ENCODE measurements at places on chromosomes 4 and X.
A peak's percentile ranks its signal among the peaks of the same experiment; 100 is the strongest.

GRCh38 chr4:10164877-10165283 is 48.3 kb upstream of the WDR1 start:
- peak; percentile 42 for DNase-seq

GRCh38 chr4:67204441-67204840 is 340.9 kb downstream of the CENPC start:
- DNase-seq = no peak

DNA sequence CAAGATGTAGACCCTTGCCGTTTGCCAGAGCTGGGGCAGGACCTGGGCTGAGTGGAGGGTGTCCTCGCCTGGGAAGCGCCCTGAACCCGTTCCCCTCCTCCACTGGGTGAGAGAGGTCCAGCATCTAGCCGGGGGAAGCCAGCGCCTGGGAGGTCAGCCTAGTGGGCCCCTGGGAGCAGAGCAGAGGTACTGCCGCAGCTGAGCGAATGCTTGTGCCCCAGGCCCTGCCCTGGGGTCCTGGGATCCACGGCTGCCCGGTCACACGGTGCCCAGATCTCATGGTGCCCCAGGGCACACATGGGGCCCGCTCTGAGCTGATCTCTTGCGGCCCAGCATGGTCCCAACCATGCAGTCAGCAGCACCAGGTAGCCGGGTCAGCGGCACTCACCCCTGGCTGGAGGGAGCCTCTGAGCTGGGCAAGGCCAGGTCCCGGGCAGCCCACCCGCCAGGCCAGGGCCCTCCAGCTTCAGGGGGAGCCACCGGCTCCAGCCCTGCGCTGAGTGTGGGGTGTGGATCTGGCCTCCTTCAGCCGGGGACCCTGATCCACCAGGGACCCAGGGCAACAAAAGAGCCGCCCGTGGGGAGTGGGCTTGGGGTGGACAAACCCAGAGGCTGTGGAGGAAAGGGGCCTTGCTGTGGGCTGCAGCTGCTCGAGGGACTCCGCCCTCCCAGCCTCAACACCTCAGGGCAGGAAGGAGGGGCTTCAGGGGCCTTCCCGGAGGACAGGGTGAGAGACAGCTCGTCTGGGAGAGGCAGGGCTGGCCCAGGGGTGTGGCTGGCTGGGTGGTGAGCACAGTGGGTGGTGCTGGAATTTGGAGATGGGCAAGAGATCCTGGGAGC is 4.1 kb upstream of the CPLX1 start:
- DNase-seq = no peak

DNA sequence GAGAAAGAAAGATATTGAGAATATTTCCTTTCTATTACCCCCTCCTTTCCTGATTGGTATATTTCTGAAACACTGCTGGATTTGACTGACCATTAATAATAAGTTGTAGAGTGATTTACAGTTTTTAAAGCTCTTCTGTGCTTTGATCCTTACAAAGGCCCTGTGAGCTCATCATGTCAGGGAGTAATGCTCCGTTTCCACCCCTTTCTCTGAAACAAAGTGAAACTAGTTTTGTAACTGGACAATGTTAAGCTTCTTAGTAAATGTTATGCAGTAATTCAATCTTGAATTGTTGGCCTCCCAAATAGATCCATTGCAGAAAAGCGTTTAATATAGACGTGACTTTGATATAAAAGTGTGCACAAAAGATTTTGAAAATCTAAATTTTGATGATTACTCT is 190.1 kb upstream of the GNPDA2 start:
- DNase-seq = no peak

DNA sequence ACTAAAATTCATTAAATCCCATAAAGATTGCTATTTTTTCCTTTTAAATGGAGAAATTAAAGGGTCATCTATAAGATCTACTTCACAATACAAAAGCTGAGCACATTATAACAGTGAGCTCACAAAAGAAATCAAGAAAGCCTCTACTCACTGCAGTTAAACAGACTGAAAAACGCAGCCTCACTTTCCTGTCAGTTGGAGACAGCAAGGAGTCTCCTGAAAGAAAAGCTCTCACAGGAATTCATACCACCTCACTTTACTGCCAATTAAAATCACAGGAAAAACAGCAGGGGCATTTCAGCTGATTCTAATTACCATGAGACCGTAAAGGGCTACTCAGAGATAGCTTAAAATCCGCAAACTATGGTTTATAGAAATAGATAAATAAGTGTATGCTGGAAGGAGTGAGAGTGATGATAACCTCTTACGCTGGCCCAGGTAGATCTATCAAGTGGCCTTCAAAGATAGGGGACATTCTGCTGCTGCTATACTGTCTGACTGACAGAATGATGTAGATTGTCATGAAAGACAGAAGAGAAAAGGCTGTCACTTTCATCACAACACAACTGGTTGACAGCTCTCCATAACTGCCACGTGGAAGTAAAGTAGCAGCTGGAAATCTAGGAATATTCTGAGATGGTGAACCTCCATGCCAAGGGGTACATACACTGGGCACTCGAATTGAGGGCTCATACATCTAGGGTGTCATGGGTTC is 1333.7 kb upstream of the DIAPH2 start:
- no peak for DNase-seq

- no peak for DNase-seq
These were observed 515.4 kb downstream of the ZNF674 start for GRCh38 chrX:46029777-46030176.

DNA sequence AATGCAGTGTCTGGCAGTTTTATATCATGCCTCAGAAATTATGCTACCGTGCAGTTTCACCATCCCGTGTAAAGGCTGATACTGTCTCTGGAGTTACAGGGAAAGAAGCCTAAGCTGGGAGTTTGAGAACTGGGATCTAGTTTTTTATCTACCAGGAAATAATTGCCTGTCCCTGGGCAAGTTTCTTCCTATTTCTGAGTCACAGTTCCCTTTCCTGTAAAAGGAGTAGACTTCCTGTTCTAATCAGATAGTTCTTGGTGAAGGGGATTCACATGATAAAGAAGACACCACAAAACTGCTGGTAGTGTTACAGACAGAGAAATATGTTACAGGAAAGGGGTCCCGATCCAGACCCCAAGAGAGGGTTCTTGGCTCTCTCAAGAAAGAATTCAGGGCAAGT is 17.1 kb downstream of the HERC3 start:
- no peak for DNase-seq

GRCh38 chr4:150056569-150056968 is 21.7 kb upstream of the DCLK2 start:
- no peak for DNase-seq

- DNase-seq = no peak
These were observed 269.9 kb downstream of the OPHN1 start for GRCh38 chrX:68163441-68163840.

DNA sequence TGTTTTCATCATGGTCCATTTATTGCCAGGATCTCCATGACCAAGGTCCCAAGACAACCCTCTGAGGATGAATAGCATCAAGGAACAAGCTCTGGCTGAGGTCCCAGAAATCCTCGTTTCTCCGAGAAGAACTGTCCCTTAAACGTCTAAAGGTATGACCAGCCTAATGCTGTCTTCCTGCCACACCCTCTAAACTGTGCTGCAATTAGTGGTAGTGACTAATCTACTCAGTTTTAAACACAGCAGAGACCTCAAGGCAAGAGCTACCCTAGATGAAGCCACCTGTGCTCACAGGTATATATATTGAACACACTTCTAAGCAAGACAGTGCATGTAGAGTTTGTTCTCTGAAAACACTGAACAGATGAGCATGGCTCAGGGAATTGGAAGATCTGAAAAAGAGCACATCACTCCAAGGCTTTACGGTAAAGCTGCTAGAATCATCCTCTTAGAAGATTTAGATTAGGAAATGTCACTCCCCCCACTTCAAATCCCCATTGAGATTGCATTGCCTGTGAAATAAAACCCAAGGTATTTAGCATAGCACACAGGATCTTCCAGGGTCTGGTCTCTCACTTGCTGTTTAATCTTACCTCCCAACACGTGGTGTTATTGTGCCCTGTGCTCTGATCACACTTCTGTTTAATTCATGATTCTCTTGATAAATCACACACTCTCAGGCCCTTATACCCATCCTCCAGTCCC is 173.9 kb upstream of the VCX3A start:
- DNase-seq = no peak

DNA sequence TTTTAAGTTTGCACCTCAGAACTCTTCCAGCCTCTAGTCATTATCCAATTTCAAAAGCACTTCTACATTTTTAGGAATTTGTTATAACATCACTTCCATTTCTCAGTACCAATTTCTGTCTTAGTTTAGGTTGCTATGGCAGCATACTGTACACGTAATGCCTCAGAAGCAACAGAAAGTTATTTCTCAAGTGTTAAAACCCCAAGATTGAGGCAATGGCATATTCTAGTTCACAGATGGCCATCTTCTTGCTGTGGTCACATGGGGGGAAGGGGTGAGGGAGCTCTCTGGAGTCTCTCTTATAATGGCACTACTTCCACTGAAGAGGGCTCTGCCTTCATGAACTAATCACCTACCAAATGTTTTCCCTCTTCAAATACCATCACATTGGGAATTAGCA is 220.3 kb upstream of the CTSO start:
- no peak for DNase-seq

- no peak for DNase-seq
These were observed 89.5 kb downstream of the TASL start for GRCh38 chrX:30488092-30488491.

GRCh38 chr4:152010710-152011079 is 249.9 kb upstream of the GATB start:
- DNase-seq = no peak

DNA sequence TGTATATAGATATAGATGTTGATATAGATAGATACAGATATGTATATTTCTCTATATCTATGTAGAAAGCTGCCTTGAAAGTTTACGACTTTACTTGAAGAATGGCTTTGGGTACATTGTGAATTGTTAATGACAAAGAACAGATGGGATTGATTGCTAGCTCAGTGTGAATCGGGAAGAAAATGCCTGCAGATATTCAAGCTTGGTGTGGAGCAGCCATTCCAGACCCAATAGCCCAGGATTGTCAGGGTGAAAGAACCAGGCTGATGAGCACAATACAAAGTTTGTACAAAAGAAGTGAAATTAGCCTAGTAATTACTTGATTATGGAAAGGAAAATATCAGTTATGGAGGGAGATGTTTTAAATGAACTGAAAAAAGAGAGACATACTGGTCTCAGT is 946.2 kb downstream of the STPG2 start:
- DNase-seq = no peak

- DNase-seq = no peak
These were observed 606.8 kb upstream of the KLHL4 start for GRCh38 chrX:86910602-86911311.

GRCh38 chr4:114226179-114226578 is 246.7 kb upstream of the ARSJ start:
- no peak for DNase-seq

DNA sequence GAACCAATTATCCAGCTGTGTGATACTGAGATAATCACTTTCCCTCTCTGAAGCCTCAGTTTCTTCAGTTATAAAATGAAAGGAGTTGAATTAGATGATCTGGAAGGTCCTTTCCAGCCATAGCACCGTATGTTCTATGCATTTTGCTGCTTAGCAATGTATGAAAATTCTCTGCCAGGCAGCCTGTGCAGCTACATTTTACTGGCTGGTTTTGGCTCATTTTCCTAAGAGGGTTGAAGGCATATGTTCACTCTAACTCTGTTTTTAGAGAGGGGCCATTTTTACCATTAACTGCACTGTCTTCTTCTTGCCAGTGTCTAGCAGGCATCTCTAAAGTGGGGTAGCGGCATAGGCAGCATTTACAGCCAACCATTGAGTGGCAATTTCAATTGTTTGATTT is 26.1 kb downstream of the TRPC5 start:
- no peak for DNase-seq

DNA sequence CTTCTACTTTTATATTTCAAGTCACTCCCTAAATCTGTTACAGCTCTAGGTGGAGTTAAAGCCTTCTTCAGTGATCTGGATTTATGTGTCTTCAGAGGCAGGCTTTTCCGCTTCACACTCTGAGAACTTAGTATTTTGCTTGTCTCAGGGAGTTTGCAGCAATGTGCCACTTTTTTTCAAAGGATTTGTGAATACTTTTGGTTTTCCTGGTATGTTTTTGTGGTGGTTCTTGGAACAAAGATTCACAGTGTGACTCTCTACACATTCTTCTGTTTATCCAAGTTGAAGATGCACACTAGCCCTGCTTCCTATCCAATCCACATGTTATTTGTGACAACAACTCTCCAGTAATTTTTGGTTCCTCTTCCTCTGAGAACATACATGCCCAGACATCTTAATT is 1253.7 kb downstream of the TECRL start:
- no peak for DNase-seq
